ENCODE measurements at places on chromosomes 6 and 20. TPM values are rescaled to one million over a fixed set of nuclear protein-coding genes. Genes with fewer than 3 reads are reported as not detected.

The DDO gene
- 16.2 TPM for total RNA-seq

The SIRPB2 gene
- 2.2 TPM for total RNA-seq

The C20orf141 gene
- total RNA-seq, result not detected

The CRISP2 gene
- not detected for total RNA-seq

The SRF gene
- total RNA-seq, result 81.2 TPM

The SLC22A2 gene
- not detected for total RNA-seq

The SLC22A1 gene
- total RNA-seq, result not detected

The CNKSR3 gene
- total RNA-seq, result 34.4 TPM
